SHP77 (cell line): ENCODE measurements at places on chromosomes 2 and 18.

- DNase-seq: no peak
Measured at GRCh38 chr2:235091983-235092382, 140.2 kb downstream of the SH3BP4 start.

- no peak for DNase-seq
Measured at GRCh38 chr2:162521871-162522650, 178.1 kb downstream of the GCA start.

DNA sequence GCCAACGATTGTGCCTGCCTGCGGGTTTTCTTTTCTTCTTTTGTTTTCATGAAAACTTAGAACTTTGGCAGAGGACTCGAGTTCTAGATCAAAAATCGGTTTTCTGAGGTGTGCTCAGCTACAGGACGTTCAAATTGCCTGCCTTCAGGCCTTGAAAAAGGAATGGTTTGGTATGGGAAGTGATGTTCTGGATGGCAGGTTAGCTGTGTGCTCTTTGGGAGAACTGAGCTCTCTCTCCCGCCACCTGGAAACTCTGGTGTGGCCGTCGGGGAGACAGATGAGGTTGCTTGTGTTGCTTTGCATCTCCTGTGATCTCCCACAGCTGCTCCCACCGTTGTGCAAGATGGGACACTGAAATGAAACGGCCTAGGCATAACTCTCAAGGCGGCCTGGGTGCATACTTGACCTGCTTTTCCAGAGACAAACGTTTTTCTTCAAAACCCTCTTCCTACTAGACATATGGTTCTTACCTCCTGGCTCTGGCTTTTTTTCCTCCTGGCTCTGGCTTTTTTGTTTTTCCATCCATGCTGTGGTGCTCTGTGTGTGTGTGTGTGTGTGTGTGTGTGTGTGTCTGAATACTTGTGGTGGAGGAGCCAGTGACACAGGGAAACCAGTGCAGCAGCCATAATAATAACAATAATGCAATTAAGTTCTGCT lies 2.0 kb downstream of the FMNL2 start:
- DNase-seq: no peak

DNA sequence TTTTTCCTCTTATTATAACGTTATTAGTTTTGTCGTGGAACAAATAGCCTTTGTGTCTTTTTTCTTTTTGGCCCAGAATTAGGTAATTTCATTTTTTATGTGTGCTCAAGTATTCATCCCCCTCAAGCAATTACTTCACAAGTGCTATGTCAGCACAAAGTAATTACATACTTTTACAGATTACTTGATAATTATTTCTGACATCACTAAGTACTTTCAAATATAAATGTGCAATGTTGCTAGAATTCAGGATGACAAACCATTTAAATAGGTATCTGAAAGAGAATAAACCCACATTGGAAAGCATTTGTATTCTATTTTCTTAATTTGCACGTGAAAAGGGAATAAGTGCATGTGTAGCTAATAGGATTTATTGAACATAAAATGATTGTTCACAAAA lies 238.2 kb downstream of the CDH7 start:
- no peak for DNase-seq

DNA sequence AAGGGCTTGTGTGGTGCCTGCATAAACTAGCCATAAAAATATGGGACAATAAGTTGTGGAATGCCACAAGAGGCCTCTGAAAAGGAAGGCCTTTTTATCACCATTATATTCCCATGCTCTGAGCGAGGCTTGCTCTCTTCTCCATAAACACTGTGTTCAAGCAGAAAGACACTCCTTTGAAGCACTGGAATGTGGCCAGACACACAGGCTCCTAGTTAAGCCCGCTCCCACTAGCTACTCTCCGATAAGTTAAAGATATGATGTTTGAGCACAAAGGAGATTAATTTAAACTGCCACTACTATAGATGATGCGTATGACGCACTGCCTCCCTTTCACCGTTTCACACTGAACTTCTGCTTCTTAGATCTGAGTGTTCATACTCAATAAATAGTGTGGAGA lies 188.7 kb upstream of the TWIST2 start:
- no peak for DNase-seq

DNA sequence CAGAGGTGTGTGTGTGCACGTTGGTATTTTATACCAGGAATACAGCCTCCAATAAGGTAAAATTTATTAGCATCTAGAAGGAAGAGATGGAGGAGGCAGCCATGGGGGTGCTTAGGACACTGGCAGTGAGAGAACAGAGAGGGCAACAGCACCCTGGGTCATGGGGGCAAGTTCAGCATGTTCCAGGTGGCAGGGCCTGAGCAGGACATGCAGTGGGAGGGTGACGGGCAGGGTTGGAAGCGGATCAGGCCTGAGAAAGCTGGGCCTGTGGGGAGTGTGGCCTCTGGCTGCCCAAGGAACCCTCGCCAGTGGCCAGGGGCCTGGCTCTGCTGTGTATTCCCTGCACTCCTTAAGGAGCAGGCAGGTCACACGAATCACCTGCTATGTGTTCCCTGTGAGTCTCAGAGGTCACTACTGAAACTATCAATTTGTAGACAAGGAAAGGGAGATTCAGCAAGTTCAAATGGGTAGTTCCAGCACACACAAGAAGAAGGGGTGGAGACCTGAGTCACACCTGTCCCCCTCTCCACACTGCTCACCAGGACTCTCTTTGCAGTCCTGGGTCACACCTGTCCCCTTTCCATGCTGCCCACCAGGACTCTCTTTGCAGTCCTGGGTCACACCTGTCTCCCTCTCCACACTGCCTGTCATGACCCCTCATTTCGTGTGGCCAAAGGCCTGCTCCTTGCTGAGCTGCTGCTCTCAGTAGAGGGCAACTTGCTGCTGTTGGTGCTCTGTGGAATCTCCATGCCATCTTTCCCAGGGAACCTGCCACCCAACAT lies 463.9 kb upstream of the HS6ST1 start:
- DNase-seq: no peak

DNA sequence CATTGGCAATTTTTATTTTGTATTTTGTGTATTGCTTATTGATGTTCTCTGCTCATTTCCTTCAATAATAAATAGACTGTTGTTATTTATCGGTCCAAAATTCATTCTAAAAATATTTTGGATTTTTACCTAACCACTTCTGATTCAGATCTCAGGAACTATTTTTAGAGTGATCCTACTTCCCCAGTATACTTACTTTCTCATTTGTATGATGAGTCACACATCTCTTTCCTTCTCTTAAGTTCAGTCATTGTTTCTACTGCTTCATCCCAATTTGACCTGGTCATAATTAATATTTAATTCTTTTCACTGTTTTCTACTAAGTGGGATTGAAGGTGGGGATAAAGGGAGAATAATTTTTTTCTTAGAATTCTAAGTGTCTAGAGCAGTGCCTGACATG lies 75.1 kb downstream of the AGPS start:
- DNase-seq: no peak

DNA sequence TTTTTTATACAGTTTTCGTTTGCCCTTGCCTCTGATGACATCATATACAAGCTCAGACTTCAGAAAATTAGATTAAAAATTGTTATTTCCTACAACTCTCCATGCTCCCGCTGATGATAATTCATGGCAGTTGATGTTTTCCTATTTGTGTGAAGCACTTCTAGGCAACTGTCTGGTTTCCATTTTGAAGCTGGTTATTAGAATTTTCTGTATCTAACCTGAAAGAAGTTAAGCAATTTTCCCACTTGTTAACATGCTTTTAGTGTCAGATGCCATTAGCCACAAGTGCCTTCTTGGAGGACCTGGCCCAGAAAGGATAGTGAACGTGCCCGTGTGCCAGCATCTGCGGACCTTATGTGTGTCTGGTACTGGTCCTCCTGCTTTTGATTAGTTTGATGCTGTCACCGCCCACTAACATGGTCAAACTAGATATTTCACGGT lies 347.6 kb upstream of the RAB12 start:
- no peak for DNase-seq

DNA sequence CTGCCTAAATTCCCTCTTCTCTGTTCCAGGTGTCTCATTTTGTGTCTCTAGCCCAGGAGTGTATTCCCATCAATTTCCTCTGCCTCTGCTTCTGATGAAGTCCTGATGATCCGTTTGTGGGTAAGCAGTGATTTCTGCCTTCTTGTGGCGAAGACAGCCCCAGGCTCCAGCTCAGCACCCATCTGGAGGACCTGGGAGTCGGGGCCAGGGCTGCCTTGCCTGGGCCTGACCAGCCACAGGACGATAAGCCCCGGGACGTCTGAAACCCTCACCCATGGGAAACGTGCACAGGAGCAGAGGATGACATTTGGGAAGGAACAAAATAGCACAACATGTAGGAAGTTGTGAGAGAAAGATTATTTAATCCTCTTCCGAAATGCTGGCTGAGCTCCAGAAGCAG lies 206.9 kb downstream of the FBXO15 start:
- DNase-seq: no peak

DNA sequence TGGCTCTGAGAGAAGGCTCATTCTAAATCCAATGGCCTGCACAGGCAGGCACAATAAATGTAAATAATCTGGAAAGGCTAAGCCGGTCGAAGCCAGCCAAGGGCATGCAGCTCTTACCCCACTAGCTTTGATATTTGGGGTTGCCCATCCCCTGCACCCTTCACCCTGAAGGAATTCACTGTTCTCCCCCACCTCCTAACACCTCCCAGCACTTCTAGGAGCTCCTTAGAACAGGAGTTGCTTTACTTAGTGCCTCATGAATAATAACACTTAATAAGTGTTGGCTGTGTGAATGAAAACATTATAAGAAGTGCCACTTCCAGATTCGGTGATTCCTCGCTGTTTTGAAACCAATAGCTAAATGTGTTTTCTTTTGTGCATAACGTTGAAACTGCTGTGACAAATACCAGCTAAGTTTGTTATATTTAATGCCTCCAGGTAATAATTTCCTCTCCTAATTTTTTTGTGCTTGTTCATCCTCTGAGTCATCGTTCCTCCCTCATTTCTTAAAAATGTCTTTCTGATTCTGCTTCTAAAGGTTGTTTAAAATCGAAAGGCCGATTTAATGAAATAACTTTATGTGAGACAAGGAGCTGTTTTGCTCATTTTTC lies 458.8 kb downstream of the METTL4 start:
- DNase-seq: no peak

DNA sequence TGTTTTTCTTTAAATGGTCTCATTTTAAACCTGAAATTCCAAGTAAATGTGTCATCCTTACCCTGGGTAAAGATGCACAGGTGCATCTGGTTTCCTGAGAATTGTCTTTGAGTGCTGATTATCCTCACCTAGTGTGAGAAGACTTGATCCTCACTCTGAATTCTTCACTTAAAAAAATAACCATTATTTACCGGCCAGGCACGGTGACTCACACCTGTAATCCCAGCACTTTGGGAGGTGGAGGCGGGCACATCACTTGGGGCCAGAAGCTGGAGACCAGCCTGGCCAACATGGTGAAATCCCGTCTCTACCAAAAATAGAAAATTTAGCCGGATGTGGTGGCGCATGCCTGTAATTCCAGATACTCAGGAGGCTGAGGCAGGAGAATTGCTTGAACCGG lies 9.9 kb upstream of the WNT6 start:
- no peak for DNase-seq

GRCh38 chr2:97693476-97693875 lies 19.9 kb upstream of the ZAP70 start:
- DNase-seq: no peak

GRCh38 chr18:36947820-36948348 lies 119.0 kb downstream of the KIAA1328 start:
- DNase-seq: no peak

DNA sequence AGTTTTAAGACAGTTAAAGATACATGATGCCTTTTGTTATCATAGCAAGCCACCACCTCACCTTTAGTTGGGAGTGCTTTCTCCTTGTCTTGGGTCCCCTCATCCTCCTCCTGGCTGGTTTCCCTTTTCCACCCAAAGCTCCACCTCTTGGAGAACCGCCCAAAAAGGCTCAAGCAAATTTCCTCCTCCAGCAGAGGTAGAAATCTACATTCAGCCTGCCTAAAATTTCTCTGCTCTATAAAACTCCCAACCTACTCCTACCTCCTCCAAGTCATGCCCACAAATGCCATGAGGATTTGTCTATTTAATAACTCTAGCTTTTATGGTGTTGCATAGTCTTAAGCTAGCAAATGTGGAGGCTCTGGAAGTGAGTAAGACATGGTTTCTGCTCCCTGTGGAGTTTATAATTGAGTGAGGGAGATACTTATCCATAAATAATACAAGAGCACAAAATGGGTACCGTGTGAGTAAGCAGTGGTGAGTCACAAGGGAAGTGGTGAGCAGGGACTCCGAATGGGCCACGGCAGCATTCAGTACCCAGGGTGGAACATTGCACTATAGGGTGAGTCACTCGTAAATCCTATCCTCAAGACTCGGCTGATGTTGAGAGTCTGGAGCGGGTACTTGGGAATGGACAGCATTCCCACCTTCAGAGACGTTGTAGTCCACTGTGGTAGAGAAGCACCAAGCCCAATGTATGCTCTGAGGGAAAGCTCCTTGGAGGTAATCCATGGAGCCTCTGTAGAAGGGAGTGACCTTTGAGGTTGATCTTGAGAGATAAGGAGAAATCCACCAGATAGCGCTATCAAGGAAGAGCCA lies 146.3 kb downstream of the RTN4 start:
- DNase-seq: no peak

- DNase-seq: no peak
Measured at GRCh38 chr2:105869341-105869740, 124.6 kb downstream of the NCK2 start.

DNA sequence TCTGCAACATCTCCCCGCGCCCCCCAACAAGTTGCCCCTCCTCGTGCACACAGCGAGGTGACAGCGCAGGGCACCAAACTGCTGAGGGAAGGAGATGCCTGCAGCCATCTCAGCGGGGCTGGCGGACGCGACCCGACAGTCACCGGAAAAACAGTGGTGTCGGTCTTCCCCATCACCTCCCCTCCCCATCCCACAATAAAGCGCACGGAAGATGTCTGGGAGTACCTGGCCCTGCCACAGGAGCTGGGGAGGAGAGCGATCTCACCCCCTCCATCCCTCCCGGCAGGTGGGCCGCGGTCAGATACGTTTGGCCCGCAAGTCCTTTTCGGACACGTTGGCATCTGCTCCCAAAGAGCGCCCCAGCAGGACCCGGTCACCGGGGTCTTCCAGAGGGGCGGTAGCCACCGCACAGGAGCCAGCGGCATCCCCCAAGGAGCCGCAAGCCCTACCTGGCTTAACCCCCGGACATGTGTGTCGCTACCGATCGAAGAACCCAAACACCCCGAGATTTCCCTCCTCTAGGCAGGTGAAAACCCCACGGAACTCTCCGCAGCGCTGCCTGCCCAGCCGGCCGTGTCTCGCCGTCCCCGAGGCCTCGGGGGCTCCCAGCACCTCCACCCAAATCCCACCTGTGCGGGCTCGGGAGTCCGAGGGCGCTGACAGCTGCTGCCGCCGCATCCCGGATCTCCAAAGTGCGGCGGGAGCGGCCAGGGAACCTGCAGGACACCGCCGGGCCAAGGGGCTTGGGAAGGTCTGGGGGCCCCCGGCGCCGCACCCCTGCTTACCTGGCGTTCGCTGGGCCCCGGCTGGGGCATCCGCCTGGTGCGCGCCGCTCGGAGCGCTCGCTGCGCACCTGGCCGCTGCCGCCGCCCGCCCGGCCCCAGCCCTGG lies 657 bp downstream of the ATP8B1 start:
- peak; percentile 51 for DNase-seq

- DNase-seq: no peak
Measured at GRCh38 chr2:119207447-119207846, 16.2 kb upstream of the STEAP3 start.

- DNase-seq: no peak
Measured at GRCh38 chr2:163604941-163605555, 130.8 kb downstream of the FIGN start.
